Brain (organoid and tissue), 16 donors: ENCODE measurements at places on chromosomes 7 and 10. TPM values are rescaled to one million over a fixed set of nuclear protein-coding genes. Genes with fewer than 3 reads are reported as not detected.

GRCh38 chr10:27771231-27771630, 25.6 kb upstream of the MKX start:
- DNase-seq, result no peak

DNA sequence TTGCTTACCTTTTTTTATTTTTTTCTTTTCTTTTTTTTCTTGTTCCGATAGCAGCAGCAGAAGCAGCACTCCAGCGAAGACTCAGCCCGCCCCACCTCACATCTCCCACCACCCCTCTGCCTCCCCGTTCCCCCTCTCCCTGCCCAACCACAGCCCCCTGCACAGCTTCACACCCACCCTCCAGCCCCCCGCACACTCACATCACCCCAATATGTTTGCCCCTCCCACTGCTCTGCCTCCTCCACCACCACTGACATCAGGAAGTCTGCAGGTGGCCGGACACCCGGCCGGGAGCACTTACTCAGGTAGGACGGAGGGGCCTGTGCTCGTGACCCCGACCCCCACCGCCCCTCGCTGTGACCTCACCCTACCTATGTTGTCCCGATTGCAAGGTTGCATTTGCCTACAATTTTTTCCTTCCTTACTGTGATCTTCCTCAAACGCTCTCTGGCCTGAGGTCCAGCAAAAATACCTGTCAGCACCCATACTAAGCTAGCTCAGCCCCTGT, 367.2 kb upstream of the GALNT17 start:
- DNase-seq, result no peak

The ELFN1 gene
- polyA plus RNA-seq, result 1.2 TPM

DNA sequence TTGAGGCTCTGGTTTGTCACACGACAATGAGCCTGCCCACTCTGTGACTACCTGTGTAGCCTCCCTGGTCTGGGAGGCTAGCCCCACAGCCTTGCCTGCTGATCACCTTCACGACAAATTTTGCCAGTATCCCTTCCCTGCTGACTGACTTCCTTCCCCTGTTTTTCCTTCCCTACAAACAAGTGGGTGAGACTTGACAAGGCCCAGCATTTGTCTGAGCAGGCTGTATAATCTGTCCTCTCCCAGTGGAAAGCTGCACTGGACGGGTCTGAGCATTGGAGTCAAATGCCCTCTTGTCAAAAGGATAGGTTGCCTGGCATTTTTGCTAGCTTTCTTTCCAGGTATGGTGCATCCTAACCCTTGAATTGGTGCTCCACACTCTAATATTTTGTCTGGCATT, 1088.4 kb downstream of the KCNMA1 start:
- no peak for DNase-seq

DNA sequence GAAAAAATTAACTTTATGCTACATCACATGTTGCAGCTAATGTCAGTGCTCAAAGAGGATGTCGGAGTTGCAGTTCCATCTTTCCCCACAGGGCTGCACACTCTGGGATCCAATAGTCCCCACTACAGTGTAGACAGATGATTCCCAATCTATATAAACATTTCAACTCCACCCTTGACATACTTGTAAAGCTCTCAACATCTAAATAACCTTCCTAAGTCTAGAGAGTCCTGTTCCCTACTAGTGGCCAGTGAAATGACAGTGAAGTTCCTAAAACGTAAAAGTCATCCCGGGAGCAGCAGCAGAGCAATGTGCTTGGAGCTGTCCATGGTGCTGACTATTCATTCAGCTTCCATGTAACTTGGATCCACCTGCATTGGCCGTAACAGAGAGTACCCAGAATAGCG, 145.1 kb downstream of the GRM8 start:
- peak; percentile 50 for DNase-seq

The TWIST1 gene
- polyA plus RNA-seq, result 0.19 TPM

- DNase-seq, result no peak
Measured at GRCh38 chr7:146701166-146701565, 584.6 kb downstream of the CNTNAP2 start.

The OR2A1 gene
- polyA plus RNA-seq, result not detected

The CYTH3 gene
- polyA plus RNA-seq, result 18.4 TPM

GRCh38 chr7:157516311-157516710, 179.5 kb downstream of the DNAJB6 start:
- no peak for DNase-seq

DNA sequence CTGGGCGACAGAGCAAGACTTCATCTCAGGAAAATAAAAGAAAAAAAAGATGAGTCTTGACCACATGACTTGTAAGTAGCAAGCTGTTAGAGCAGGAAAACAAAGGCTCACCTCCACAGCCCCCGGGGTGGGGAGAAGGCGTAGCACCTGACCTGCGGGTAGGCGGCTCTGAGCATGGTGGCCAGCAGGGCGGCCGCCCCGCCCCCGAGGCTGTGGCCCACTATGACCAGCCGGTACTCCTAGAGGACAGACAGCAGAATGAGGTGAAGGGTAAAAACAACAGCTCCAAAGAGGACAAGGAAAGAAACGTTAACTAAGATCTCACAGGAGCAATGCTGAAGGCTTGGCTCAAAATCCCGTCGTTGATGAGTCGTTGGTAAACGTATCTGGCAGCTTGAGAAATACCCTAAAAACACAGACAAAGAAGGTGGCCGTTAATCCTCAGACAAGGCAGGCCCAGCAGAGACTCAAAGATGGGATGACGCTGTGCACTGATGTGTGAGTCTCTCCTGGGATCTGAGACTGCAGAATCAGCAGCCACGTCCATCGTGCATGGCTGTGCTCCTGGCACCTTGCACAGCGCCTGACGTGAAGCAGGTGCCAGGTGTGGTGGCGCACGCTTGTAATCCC, 31.1 kb downstream of the DAGLB start:
- DNase-seq, result no peak

The UNC5B gene
- 31.8 TPM for polyA plus RNA-seq

The NXPH1 gene
- polyA plus RNA-seq, result 5.5 TPM

The CRHR2 gene
- 0.49 TPM for polyA plus RNA-seq

DNA sequence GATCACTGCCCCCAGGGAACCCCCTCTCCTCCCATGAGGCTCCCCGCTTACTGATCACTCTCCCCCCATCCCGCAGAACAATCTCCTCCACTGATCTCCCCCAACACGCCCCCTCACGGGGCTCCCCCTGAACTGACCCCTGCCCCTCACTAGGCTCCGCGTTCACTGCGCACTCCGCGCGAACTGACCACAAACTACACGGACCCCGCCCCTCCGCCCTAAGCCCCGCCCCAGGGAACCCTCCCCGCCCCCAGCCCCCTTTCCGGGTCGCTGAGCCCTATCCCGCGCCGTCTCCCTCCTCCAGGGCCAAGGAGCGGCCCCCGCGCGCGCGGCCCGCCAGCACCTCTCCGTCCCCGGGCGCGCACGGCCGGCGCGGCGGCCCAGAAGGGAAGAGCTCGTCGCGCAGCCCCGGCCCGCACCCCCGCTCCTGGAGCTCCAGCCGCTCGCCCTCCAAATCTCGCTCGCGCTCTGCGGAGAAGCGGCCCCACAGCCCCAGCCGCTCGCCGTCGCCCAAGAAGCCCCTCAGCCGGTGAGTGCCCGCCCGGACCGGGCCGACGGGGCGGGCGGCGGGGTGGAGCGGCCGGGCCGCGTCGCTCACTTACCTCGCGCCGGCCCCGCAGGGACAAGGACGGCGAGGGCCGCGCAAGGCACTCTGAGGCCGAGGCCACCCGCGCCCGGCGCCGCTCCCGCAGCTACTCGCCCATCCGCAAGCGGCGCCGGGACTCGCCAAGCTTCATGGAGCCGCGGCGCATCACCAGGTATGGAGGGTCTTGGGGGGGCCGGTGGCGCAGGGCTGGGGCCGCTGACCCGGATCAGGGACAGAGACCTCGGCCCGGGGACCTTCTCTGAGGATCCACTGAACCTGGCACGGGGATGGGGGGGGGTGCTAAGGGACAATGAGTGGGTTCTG, 19.9 kb upstream of the HSPB1 start:
- DNase-seq, result no peak

The MEOX2 gene
- polyA plus RNA-seq, result not detected

DNA sequence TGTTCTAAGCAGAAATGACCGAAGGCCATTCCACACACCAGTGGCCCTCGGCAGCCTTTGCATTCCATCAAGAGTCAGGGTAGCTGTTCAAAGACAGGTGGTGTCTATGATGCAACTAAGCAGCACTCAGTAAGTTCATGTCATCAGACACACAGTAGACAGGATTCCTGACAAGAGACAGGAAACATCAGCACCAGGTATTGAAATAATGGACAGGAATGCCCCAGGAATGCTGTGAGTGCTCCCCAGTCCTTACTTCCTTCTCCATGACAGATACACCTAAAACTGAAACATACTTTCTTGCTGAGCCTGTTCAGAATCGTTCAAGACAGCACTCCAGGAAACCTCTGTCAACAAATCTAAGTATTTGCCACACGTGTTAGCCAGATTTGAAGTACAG, 204.4 kb downstream of the TPST1 start:
- no peak for DNase-seq

DNA sequence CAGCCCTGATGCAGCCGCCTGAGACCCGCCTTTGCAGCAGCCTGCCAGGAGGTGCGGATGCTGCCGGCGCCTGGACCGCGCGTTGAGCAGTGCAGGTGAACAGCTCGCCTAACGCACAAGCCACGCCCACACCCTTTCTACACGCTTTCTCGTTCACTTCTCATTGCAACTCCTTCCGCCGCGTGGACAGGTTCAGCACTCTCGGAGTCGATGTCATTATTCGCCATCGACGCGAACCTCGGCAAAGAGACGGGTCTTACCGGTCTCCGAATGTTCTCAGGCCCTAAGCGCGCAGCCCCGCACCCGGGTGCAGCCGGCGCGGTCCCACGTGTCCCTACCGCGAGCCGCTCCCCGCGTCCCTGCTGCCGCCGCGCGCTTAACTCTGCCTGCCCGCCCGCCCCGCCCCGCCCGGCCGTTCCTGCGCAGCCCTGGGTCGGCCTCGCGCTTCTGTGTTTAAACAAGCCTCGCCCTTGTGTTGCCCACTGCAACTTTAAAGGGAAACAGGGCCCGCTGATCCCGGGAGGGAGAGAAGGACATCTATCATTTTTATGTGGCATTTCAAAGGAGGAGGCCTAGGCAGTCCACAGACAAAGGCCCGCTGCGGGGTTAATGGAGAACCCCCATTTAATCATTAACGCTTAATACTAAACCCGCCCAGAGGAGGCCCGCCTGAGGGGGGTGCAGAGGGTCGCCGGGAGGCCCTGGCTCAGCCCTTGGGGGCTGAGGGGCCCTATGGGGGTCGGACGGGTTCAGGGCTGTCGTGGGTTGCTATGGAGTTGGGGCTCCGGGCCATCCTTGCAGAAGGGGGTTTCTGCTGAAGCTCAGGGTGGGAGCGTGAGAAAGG, 128.5 kb downstream of the WDR11 start:
- peak; percentile 89 for DNase-seq

The POU6F2 gene
- polyA plus RNA-seq, result 2.1 TPM

The ALKBH4 gene
- 16.3 TPM for polyA plus RNA-seq
